ENCODE measurements at places on chromosomes 16 and 17. TPM values are rescaled to one million over a fixed set of nuclear protein-coding genes. Genes with fewer than 3 reads are reported as not detected.

DNA sequence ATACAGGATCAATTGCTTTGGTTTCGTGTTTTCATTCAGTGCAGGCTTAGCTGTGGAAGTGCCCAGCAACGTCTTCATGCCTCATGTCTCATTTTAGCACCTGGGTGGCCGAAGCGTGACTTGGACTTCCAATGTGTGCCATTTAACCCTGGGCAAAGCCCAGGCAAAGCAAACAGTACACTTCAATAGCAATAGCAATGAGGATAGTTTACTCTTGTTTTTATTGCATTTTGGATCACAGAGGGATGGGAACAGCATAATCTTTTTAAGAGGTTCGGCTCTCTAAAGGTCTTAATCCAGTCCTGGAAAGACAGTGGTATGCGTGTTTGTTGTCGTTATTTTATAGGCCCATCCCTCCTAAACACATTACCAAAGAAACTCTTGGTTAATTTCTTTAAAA is 86.2 kb downstream of the HS3ST3B1 start:
- H3K4me1 ChIP-seq: peaks cover 2% of the 10 kb centered on the region
- no peak for DNase-seq
- H3K4me3 ChIP-seq: no peak overlapping the region
- no peaks in the 10 kb centered on the region for H3K27me3 ChIP-seq
- H3K36me3 ChIP-seq: no peaks in the 10 kb centered on the region

CLEC3A gene
- total RNA-seq: not detected

DNA sequence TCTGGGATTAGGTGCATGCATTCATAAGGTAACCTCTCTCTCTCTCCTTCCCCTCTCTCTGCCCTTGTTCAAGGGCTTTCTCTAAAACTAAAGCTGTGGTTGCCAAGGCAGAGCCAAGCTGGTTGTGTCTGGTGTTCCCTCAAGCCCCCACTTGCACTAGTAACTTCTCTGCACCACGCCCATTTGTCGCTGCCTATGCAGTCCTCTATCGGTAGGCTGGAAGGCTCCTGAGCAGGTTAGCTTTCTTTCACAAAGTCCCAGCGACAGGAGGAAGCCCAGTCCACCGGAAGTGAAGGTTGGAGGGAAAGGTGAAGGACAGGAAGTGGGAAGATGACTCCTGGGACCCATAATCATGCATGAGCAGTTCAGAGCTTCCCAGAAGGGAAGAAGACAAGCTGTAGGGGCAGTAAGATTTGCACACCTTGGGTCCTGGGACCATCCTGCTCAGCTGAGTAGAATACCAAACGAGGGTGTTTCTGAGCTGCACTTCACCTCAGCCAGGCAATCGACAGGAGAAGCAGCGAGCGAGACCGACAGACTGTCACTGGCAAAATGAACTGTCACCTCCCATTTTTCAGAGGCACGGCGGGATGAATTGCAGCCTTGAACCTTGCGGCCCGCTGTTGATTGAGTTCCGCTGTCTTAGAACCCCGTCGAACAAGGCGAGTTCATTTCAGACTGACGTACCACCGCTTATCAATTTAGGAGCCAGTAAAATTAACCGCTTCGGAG is 14.7 kb upstream of the SKAP1 start:
- no peak for DNase-seq
- H3K4me3 ChIP-seq: no peak overlapping the region
- H3K27me3 ChIP-seq: no peaks in the 10 kb centered on the region
- no peak overlapping the region for H3K27ac ChIP-seq
- no peaks in the 10 kb centered on the region for H3K36me3 ChIP-seq
- H3K4me1 ChIP-seq: no peaks in the 10 kb centered on the region

- no peak overlapping the region for H3K4me3 ChIP-seq
- H3K36me3 ChIP-seq: no peaks in the 10 kb centered on the region
- H3K4me1 ChIP-seq: peaks cover 22% of the 10 kb centered on the region
- no peak overlapping the region for H3K27ac ChIP-seq
- H3K27me3 ChIP-seq: peaks cover 5% of the 10 kb centered on the region
These were observed 87.4 kb upstream of the NKD1 start for GRCh38 chr16:50460538-50461399.

UNC45B gene
- 0.22 TPM for total RNA-seq

- H3K27ac ChIP-seq: no peak overlapping the region
- no peak for DNase-seq
- H3K36me3 ChIP-seq: no peaks in the 10 kb centered on the region
- H3K4me1 ChIP-seq: no peaks in the 10 kb centered on the region
These were observed 95.7 kb upstream of the AKTIP start for GRCh38 chr16:53598511-53599275.

MARF1 gene
- total RNA-seq: 22.3 TPM

ANKRD40CL gene
- not detected for total RNA-seq

DNA sequence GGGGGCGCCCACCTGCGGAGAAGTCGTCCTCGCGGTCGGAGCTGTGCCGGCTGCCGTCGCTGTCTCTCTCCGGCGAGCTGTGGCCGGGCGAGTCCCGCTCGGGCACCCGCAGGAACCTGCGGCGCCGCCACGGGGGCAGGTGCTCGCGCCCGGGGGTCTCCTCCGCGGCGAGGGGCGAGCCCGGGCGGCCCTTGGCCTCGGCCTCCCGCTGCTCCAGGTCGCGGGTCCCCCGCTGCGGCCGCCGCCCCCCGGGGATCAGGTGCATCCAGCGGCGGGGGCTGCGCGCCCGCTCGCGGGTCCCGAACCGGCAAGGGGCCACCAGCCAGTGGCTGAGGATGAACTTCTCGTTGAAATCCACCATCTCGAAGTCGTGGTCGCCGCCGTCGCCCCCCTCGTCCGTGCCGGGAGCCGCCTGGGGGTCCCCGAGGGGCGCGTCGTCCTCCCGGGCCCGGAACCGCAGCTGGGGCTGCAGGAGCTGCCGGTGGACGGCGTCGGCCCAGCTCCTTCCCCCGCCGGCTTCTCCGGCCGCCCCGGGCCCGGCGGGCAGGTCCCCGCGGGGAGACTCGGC is 41.4 kb upstream of the BHLHA9 start:
- H3K4me3 ChIP-seq: no peak overlapping the region
- peaks cover 41% of the 10 kb centered on the region for H3K27me3 ChIP-seq
- 0 out of 2 replicates have a peak, but pooled peaks cover 2% of the 10 kb centered on the region for H3K36me3 ChIP-seq
- H3K27ac ChIP-seq: no peak overlapping the region

GRCh38 chr17:62876673-62877405 is 68.7 kb upstream of the MARCHF10 start:
- H3K27me3 ChIP-seq: no peaks in the 10 kb centered on the region
- no peak overlapping the region for H3K4me3 ChIP-seq
- no peak for DNase-seq
- no peaks in the 10 kb centered on the region for H3K36me3 ChIP-seq
- H3K27ac ChIP-seq: no peak overlapping the region

GRCh38 chr16:81189100-81189664 is 49.3 kb upstream of the BCO1 start:
- H3K4me3 ChIP-seq: no peak overlapping the region
- H3K27me3 ChIP-seq: no peaks in the 10 kb centered on the region
- DNase-seq: no peak
- no peaks in the 10 kb centered on the region for H3K36me3 ChIP-seq
- H3K27ac ChIP-seq: no peak overlapping the region

DNA sequence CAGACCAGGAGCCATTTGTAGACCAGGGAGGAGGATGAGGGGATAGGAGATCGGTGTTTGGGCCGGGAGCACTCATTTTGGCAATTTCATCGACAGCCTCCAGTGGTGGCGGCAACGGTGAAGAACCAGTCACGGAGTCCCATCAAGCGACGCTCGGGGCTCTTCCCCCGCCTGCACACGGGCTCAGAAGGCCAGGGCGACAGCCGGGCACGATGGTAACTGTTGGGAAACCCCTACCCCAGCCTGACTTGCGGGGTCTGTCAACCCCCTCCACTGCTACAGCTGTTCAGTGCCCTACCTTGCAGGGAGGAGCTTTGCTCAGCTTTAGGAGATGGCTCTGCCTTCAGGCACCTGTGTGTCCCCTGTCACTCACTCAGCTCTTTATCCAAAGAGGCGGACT is 43.0 kb downstream of the OR1D5 start:
- H3K4me1 ChIP-seq: no peaks in the 10 kb centered on the region
- peaks cover 67% of the 10 kb centered on the region for H3K36me3 ChIP-seq
- H3K27me3 ChIP-seq: no peaks in the 10 kb centered on the region

DNA sequence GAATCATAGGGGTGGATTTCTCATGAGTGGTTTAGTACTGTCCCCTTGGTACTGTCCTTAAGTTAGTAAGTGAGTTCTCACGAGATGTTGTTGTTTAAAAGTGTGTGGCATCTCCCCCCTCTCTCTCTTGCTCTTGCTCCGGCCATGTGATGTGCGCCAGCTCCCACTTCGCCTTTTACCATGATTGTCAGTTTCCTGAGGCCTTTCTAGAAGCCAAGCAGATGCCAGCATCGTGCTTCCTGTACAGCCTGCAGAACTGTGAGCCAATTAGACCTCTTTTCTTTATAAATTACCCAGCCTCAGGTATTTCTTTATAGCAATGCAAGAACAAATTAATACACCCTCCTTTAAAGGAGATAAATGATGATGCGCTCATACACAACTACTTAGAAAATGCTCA is 50.1 kb upstream of the NACA2 start:
- H3K36me3 ChIP-seq: no peaks in the 10 kb centered on the region
- no peaks in the 10 kb centered on the region for H3K27me3 ChIP-seq
- H3K4me1 ChIP-seq: no peaks in the 10 kb centered on the region

DNA sequence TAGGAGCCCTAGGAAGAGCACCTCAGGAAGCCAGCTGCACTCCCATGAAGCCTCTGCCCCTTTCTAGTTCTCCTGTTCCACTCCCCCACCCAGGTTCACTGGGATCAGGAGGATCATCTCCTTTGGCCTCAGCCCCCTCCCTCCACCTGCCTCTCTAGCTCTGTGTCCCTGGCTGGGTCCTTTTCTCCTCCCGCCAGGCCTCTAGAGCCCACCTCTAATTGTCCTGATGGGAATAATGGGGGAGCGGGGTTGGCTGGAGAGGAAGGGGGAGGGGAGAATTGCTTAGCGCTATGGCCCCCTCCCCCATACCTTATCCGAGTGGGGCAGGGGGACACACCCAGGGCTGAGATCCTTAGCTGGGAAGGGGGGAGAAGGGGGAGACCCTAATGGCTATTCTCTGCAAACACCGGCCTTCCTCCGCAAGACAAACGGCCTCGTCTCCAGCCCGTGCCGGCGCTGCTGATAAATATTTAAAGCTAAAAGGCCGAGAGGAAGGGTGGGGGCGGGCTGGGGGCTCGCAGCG is 997 bp downstream of the HOXB7 start:
- no peaks in the 10 kb centered on the region for H3K4me1 ChIP-seq
- H3K36me3 ChIP-seq: no peaks in the 10 kb centered on the region
- no peak overlapping the region for H3K27ac ChIP-seq
- H3K27me3 ChIP-seq: peaks cover 95% of the 10 kb centered on the region
- H3K4me3 ChIP-seq: no peak overlapping the region

DNA sequence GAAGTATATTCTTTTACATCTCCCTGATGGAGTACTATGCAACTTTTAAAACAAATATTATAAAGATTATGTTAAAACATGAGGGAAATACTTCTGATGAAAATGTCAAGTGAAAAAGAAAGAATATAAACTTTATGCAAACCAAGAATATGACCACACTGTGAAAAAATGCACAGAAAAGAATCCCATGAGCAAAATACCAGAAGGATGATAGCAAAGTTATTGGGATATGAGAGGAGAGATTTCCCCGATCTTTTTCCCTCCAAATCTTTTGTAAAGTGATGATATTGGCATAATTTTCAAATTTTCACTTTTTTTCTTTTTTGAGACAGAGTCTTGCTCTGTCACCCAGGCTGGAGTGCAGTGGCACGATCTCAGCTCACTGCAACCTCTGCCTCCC is 36.6 kb upstream of the SMURF2 start:
- no peaks in the 10 kb centered on the region for H3K36me3 ChIP-seq
- no peaks in the 10 kb centered on the region for H3K4me1 ChIP-seq
- H3K27me3 ChIP-seq: no peaks in the 10 kb centered on the region
- no peak overlapping the region for H3K4me3 ChIP-seq
- no peak for DNase-seq
- no peak overlapping the region for H3K27ac ChIP-seq

DNA sequence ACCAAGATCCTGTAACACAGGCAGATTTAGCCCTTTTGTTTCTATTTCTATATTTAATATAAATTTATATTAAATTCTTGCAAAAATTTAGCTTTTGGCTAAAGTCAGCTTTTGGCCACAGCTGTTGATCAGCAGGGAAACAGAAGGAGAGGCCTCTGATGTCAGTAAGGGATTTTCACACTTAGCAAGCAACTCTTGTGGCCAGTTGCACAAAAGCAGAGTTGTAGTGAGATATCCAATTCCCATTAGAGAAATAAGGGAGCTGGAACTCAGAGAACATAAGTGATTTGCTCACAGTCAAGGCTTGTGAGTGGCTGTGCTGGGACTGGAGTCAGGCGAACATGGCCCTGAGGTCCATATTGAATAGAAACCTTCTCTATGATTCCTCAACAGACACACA is 16.7 kb upstream of the HEATR6 start:
- DNase-seq: no peak
- peaks cover 7% of the 10 kb centered on the region for H3K36me3 ChIP-seq
- no peak overlapping the region for H3K27ac ChIP-seq
- H3K27me3 ChIP-seq: no peaks in the 10 kb centered on the region

- H3K4me1 ChIP-seq: no peaks in the 10 kb centered on the region
- no peak overlapping the region for H3K27ac ChIP-seq
- peaks cover 7% of the 10 kb centered on the region for H3K36me3 ChIP-seq
- no peak for DNase-seq
These were observed 8.4 kb downstream of the C16orf95 start for GRCh38 chr16:87308826-87309225.

GRCh38 chr17:66437476-66438026 is 135.1 kb downstream of the PRKCA start:
- no peaks in the 10 kb centered on the region for H3K27me3 ChIP-seq
- H3K4me3 ChIP-seq: no peak overlapping the region
- no peak for DNase-seq
- peaks cover 7% of the 10 kb centered on the region for H3K4me1 ChIP-seq
- no peaks in the 10 kb centered on the region for H3K36me3 ChIP-seq

DNA sequence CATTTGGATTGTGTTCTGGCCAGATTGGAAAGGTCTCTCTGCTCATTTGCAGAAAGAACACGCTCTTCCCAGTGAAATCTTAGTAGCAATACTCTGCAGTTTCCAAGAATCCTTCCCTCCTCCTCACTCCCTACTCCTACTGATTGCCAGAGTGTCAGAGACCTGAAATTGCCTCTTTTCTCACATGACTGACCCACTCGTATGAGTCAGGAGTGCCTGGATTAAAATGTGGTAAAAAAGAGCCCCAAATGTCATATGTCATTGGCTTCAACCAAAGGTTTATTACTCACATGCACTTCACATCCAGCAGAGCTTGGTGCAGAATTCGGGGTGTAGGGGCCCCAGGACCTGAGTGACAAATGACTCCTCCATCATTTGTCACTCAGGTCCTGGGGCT is 39.7 kb upstream of the IRX3 start:
- no peaks in the 10 kb centered on the region for H3K36me3 ChIP-seq
- no peaks in the 10 kb centered on the region for H3K27me3 ChIP-seq
- peaks cover 4% of the 10 kb centered on the region for H3K4me1 ChIP-seq
- no peak overlapping the region for H3K27ac ChIP-seq

- H3K27ac ChIP-seq: no peak overlapping the region
- H3K4me1 ChIP-seq: no peaks in the 10 kb centered on the region
- H3K4me3 ChIP-seq: no peak overlapping the region
- no peaks in the 10 kb centered on the region for H3K36me3 ChIP-seq
These were observed 37.7 kb upstream of the ALDH3A2 start for GRCh38 chr17:19610879-19611278.

FOXL1 gene
- 0.09 TPM for total RNA-seq

Measured in H9 (cell line).